Airway epithelial cell (primary cell): ENCODE measurements at places on chromosomes 7 and 10. TPM values are rescaled to one million over a fixed set of nuclear protein-coding genes. Genes with fewer than 3 reads are reported as not detected.

Gene LIPF
- total RNA-seq: not detected in 2 replicates

Gene BAMBI
- total RNA-seq: 3.4 and 4.0 TPM in 2 replicates

Gene PAX4
- not detected in 2 replicates for total RNA-seq

Gene TRPV5
- not detected in 2 replicates for total RNA-seq

Gene IQCE
- 8.1 and 14.4 TPM in 2 replicates for total RNA-seq

Gene KCP
- 0.42 and 0.49 TPM in 2 replicates for total RNA-seq

Gene HIF1AN
- total RNA-seq: 6.6 and 8.4 TPM in 2 replicates

Gene PTF1A
- total RNA-seq: not detected in 2 replicates

Gene PIP4K2A
- 8.5 and 11.8 TPM in 2 replicates for total RNA-seq

Gene KIAA1549
- total RNA-seq: 1.0 and 1.7 TPM in 2 replicates

Gene CCL24
- not detected in 2 replicates for total RNA-seq

Gene GARIN1A
- 0.21 TPM in 1 of 2 replicates, not detected in the other for total RNA-seq

Gene IFIT1B
- not detected in 2 replicates for total RNA-seq

Gene ACTL6B
- total RNA-seq: not detected in 2 replicates

Gene SMO
- total RNA-seq: 17.4 and 17.9 TPM in 2 replicates

Gene RARRES2
- not detected in 2 replicates for total RNA-seq

Gene MKRN1
- 40.6 and 45.7 TPM in 2 replicates for total RNA-seq

Gene HTR5A
- total RNA-seq: not detected in 2 replicates

Gene CACNB2
- total RNA-seq: not detected in 2 replicates

Gene CLRN3
- not detected in 2 replicates for total RNA-seq

Gene LAMB1
- total RNA-seq: 68.5 and 91.7 TPM in 2 replicates

Gene CCT6A
- total RNA-seq: 224 and 240 TPM in 2 replicates

Gene MMD2
- not detected in 2 replicates for total RNA-seq

Gene GOLGA7B
- total RNA-seq: 0.19 and 0.28 TPM in 2 replicates

Gene SPACDR
- total RNA-seq: 0.14 TPM in 1 of 2 replicates, not detected in the other

Gene TFEC
- total RNA-seq: not detected in 2 replicates
